Naive B cell (primary cell): ENCODE measurements at places on chromosomes 6 and 20.

GRCh38 chr6:53447865-53448264 is 97.0 kb downstream of the GCLC start:
- DNase-seq, result no peak

GRCh38 chr6:117329926-117330325 is 64.6 kb downstream of the VGLL2 start:
- no peak for DNase-seq

DNA sequence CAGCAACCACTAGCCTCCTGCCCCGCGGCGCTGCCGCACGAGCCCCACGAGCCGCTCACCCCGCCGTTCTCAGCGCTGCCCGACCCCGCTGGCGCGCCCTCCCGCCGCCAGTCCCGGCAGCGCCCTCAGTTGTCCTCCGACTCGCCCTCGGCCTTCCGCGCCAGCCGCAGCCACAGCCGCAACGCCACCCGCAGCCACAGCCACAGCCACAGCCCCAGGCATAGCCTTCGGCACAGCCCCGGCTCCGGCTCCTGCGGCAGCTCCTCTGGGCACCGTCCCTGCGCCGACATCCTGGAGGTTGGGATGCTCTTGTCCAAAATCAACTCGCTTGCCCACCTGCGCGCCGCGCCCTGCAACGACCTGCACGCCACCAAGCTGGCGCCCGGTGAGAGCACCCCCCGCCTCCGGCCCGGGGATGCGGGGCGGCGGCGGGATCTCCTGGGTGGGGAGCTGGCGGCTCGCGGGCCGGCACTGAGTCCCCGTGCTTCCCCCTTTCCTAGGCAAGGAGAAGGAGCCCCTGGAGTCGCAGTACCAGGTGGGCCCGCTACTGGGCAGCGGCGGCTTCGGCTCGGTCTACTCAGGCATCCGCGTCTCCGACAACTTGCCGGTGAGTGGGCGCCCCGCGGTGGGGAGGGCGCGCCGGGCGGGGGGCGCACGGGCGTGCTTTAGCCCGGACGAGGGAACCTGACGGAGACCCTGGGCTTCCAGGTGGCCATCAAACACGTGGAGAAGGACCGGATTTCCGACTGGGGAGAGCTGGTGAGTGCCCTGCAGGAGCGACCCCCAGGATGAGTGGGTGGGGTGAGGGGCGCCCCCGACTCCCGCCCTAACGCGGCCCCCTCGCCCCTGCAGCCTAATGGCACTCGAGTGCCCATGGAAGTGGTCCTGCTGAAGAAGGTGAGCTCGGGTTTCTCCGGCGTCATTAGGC is 585 bp downstream of the PIM1 start:
- peak; percentile 49 for DNase-seq

DNA sequence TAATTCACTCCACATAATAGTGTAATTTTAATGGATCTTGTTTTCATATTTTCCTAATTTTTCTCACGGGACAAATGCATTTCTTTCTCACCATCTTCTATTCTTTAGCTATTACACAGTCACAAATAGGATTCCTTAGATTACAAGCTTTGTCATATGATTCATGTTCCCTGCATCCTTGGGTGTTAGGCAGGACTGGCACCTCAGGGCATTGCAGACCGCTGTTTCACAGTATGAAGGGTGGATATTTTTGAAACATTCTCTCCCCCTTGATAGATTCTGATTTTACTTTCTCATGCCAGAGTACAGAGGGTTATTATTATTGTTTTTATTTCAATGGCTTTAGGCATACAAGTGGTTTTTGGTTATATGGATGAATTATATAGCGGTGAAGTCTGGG is 602.5 kb downstream of the PHF3 start:
- DNase-seq, result no peak

- DNase-seq, result no peak
Observed at GRCh38 chr6:52975580-52975979, 19.5 kb downstream of the GSTA4 start.

DNA sequence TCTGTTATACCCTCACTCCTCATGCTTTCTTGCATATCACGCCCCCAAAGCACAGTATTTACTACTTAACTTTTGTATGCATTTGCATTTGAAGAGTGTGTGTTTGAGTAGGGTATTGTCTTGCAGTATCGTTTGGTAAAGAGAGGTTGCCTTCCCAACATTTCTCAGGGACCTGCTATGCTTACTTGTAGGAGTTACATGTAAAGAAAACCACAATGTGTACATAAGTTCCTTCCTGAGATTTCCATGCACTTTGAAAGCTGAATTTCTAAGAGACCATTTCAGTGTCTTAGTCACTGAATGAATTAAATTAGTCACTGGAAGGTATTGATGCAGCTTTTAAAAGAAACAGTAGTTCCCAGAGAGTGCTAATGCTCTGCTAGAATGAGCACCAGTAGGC is 159.3 kb upstream of the LAMA2 start:
- DNase-seq, result no peak

DNA sequence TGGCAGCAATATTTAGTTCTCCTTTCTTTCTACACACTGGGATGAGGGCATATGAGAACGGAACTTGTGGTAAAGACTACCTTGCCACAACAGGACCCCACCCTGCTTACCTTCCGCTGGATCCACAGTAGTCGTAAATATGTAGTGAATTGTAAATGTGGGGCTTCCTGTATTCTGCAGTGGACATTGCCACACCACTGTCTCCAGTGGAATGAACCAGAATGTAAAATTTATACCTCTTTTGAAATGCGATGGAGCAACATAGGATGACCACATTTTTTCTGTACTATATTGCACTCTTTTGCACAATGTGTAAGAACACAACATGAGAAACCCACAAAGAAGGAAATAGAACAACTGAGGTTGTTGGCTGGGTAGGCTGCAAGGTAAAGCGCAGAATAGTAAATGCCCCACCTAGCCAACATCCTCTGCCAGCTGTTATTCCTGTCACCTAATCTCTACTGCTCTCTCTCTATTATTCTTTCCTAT is 16.1 kb upstream of the RIPOR2 start:
- peak; percentile 83 for DNase-seq

DNA sequence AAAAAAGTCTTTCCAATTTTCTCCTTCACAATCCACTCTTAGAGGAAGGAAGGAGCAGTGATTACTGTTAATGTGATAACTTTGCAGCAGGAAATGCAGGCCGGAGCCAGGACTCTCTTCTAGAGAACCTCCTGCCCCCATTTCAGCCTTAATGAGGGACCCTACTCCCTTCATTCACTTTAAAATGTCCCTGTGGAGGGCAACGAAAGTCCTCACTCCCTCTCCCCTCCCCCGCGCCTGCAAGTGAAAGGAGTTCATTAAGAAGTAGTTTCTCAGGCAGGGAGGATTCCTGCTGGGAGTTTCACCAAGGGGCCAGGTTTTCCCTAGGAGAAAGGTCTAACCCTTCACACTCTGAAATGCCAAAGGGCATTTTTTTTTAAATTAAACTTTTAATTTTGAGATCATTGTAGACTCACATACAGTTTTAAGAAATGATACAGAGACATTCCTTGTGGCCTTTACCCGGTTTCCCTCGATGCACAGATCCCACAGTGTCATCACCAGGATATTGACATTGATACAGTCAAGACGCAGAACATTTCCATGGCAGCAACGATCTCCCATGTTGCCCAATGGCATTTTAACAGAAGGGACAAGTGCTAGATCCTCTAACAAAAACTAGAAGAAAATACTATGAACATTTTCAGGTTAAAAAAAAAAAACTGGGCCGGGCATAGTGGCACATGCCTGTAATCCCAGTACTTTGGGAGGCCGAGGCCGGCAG is 6.8 kb upstream of the COMMD7 start:
- no peak for DNase-seq

DNA sequence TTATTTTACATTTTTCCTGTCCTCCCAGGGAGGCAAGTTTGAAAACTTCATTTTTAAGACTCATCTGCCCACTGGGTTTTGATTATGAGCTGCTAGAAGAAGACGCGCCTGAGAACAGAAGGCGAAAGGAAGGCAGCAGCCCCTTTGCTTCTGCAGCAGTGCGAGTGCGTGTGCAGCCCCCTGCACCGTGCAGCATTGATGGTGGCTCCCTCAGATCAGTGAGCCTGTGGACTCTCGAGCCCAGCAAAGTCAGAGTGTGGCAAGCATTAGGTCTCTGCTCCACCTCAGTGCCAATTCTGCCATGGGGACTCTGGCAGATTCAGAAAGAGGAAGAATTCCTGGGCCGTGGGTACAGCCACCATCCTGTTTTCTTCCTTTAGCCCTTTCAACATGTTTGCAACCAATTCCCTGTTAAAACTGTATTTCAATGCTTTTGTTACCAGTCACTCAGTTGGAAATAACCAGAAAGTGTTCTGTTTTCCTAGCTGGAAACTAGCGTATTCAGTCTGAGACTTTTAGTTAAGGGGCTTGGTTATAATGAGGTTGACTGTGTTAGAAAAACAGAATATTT is 134.8 kb upstream of the OGFRL1 start:
- no peak for DNase-seq

DNA sequence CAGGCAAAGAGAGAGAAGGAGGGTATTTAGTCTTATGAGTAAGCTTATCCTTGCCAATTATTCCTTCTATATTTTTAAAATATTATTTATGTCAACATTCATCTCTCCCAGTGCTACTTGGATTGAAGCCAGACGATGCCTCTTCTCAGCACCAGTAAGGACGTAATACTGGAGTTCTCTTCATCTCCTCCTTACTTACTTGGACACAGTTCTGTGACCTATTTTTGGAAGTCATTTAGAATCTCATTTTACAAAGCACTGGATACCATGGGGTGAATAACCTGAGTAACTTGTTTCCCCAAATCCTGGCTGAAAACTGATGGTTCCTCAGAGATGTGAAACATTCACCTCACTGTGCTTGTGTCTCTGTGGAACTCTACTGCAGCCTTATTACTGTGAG is 137.4 kb upstream of the LAMP5 start:
- no peak for DNase-seq

GRCh38 chr6:4383910-4384638 is 248.7 kb upstream of the ECI2 start:
- DNase-seq, result no peak

DNA sequence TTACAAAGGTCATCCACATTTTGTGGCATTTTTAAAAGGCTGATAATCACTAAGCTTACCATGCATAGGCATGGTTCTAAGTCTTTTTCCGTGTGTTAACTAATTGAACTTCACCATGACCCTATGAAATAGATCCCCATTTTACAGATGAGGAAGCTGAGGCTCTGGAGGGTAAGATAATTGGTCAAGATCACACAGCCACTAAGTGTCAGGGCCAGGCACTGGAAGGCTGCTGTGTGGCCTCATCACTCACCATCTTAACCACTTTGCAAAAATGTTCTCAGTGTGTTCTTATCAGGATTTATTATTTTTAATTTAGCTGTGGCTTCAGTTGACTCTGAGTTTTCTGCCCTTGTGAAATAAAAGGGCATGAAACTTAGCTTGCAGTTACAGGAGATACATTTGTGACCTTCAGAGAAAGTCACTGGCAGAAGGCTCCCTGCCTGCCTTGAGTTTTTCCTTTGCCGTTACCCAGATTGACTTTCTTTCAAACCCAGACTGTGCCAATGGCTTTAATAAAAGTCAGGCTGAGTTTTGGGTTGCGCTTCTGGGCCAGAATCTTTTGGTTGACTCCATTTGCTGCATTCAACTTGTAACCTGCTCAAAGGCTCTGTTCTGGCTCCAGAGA is 82.0 kb downstream of the EZR start:
- no peak for DNase-seq

GRCh38 chr6:56660381-56660730 is 17.7 kb upstream of the DST start:
- DNase-seq, result no peak

GRCh38 chr20:15296422-15296821 is 959.0 kb upstream of the FLRT3 start:
- no peak for DNase-seq

DNA sequence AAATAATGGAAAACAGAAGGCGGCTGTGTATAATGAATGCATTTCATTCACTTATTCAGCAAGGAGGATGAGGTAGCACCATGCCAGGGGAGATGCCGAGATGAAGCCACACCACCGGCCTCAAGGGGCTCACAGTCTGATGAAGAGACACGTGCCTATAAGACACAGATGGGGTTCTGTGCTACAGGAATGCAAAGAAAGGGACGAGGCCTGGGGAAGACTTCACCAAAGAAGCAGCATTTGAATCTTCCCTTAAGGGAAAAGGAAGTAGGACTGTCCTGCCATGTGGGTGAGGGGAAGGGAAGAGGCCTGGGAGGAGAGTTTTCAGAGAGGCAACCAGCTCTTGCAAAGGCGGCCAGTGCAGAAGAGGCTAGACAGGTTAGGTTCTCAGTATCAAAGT is 98.9 kb downstream of the PSMG4 start:
- no peak for DNase-seq

- no peak for DNase-seq
Observed at GRCh38 chr6:43658161-43658560, 13.3 kb downstream of the RSPH9 start.

DNA sequence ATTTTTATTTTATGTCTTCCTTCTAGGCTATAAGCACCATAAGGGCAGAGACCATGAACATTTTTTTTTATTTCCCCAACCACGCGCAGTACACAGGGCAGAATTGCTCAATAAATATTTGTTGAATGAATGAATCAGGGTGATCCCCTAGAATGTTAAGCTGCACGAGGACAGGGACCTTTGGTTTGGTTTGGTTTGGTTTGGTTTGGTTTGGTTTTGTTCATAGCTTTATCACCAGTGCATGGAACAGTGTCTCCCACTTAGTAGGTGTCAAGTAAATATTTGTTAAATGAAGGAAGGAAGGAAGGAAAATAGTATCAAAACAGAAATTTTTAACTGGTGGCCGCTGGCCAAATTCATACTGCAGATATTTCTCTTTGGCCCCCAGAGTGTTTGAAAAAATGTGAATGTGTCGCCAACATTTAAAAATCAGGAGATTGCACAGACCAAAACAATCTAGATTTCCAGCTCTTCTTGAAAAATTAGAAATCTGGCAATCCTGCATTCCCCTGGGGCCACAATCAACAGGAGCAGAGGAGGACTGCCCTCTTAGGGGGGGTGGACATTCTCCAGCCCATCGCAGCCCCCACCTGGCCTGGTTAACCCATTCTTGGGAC is 205.3 kb downstream of the EYA2 start:
- DNase-seq, result no peak

- no peak for DNase-seq
Observed at GRCh38 chr6:5085648-5086293, 630 bp downstream of the PPP1R3G start.

DNA sequence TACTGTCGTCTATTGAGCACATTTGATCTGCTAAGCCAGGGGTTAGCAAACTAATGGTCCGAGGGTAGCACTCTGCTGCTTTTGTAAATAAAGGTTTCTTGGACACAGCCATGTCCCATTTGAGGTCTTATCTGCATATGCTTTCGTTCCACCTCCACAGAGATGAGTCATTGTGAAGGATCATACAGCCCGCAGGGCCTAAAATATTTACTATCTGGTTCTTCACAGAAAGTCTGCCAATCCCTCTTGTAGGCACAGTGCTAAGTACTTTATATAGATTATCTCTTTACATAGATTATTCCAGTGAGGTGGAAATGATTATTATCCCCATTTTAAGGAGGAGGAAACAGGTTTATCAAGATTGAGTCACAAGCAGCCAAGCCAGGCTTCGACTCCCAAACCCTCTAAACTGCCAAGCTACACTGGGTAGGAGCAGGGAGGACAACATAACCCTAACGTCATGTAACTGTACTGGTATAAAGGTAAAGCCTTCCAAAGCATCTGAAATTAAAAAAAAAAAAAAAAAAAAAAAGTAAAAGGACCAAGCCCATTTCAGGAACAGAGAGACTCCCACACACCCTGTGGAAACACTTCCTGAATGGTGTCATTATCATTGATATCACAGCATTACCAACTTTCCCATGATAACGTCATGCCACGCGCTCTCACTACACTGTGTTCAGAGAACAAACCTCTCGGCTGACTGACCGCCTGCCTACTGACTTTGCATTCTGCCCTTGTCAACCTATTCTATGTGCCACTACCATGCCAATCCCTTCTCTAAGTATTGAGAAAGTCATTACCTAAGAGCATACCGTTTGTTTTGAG is 101.0 kb downstream of the KIF16B start:
- DNase-seq, result no peak
